Globus pallidus (tissue), 1 donor: ENCODE measurements at places on chromosomes 4 and X.

DNA sequence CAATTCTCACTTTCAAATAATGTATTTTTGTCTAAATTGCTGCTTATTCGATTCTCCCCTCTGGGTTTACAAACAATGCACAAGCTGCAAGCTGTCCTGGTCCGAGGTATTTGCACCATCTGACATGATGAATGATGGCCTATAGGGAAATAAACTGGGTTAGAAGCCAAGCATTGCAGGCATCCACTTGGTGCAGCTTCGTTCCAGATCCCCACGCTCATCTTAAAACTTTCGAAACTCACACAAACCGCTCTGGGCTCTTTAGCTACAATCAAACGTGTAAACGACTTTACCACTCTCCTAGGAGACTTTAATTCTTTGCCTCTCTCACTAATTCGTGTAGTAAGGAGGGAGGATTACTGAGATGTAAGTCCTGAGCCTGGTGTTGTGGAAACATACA, 19.0 kb downstream of the PHKA2 start:
- DNase-seq: no peak

DNA sequence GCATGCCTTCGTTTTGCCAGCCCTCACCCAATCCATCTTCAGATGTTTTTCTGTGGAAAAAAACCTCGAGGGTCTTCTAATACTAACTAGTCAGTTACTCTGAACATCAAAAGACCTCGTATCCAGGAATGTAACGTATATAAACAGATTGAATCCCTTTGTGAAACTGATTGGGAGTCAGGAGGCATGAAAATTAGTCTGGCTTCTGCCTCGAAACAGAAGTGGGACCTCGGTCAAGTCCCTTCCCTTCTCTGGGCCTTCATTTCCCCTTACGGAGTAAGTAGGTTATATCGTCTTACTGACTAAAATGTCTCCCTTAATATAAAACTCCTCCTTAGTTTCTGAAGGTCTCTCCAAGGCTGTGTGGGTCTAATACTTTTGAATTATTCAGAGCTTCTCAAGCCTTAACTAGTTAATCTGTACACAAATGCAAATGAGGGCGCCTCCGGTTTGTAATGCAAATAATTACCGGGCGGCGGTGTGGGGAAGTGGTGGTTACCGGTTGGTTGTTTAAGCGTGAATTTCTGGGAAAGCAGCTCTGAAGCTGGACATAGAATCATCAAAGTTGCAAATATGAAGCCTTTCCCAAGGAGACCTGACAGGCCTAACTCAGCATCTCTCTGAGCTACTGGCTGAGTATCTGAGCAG, 11.4 kb upstream of the NKRF start:
- no peak for DNase-seq

GRCh38 chr4:141786946-141787345, 150.6 kb downstream of the IL15 start:
- no peak for DNase-seq

DNA sequence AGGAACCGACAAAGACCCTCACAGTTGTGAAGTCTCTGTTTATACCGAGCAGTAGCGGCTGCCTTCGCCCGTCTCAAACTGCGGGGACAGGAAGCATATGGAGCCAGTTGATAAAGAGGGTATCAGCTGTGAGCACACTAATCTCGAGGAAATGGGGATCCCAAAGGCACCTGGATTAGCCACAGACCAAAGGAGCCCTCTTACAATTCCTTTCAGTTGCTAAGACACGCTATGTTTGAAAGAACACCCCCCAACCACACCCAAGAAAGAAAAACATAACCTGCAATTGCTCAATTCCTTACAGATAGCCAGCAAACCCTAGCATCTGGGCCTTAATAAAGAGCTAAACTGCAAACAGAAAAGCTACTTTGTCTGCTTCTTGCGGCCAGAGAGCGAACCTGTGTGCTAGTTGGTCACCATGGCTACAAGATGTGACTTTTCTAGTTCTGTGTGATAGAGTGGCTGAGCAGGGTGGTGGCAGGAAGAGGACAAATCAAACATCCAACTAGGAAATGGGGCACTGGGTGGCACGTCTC, 23.3 kb upstream of the CHRNA9 start:
- DNase-seq: no peak

- no peak for DNase-seq
Measured at GRCh38 chr4:163467082-163467770, 6.3 kb downstream of the TKTL2 start.

DNA sequence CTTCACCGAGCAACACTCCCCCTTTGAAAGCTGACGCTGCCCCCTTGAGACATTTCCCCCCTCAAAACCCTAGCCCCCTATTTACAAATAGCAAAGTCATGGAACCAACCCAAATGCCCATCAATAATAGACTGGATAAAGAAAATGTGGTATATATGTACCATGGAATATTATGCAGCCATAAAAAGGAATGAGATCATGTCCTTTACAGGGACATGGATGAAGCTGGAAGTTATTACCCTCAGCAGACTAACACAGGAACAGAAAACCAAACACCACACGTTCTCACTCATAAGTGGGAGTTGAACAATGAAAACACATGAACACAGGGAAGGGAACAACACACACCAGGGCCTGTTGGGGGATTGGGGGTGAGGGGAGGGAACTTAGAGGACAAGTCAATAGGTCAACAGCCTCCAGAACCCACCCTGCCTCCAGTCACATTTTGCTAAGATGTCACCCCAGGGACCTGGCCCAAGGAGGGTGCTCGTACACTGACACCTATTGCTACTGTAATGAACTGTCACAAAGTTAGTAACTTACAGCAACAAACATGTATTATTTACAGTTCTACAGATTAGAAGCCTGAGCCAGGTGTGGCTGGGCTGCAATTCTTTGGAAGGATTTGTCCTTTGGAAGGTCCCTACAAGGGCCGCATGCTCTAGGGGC, 20.6 kb downstream of the SCD5 start:
- no peak for DNase-seq
